ENCODE measurements at places on chromosomes 1 and 21. TPM values are rescaled to one million over a fixed set of nuclear protein-coding genes. Genes with fewer than 3 reads are reported as not detected.

DNA sequence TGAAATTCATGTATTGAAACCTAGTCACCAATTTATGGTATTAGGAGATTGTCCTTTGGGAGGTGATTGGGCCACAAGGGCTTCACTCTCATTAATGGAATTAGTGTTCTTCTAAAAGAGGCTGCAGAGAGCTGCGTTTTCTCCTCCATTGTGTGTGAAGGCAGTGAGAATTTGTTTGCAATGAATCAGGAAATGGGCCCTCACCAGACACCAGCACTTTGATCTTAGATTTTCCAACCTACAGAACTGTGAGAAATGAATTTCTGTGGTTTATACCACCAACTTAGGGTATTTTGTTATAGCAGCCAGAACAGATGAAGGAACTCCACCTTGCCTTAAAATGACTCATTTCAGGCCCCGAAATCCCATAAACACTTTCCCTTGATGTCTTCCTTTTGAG, 544.2 kb downstream of the RWDD3 start:
- DNase-seq, result no peak

- DNase-seq, result no peak
Observed at GRCh38 chr1:150931773-150932172, 5.6 kb downstream of the SETDB1 start.

- no peak for DNase-seq
Observed at GRCh38 chr1:6447818-6448748, 17.9 kb downstream of the TNFRSF25 start.

GRCh38 chr1:183090391-183091006, 67.3 kb downstream of the LAMC1 start:
- no peak for DNase-seq

DNA sequence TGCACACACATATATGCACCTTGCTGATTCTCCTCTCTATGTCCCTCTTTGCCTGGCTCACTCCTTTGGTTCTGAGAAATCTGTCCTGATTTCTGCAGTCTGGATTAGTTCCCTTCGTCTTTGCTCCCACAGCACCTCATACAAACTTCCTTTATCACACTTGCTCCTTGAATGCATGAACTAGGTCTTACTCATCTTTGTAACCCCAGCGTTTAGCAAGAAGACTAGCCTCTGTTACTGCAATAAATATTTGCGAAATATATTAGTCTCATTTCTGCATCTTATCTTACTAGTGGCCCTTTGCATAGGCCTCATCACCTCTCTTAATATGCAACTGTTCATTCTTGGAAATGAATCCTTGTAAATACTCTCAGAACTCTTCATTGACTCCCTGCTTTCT, 11.4 kb downstream of the SMYD2 start:
- DNase-seq, result no peak

DNA sequence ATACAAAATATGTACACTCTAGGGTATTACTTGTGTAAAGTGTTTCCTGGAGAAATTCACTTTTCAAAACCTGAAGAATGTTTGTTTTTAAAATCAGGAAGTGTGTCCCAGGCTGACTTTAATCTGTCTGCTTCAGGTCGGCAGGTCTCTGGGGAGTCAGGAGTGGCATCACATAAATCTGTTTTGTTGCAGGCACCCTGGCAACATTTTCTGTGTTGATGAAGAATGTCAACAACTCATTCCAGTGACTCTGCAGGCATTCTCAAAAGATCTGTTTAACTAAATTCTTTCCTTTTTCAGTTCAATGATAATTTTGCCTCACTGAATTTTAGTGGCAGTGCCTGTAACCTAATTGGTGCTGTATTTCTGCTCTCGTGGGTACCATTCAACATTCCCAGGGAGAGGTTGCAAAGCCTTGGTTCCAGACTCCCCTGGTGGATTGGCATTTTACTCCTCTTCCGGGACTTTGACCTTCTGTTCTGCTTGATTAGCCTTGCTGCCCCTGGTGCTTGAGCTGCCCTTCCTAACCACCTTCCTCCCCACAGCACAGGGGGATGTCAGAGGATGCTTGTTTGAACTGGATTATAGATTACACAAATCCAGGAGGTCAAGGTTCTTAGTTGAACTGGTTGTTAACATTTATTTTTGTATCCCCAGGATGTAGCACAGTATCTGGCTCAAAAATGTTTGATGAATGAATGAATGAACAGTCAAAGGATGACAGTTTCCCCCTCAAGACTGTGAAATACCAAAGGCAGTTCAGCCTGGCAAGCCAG, 55.4 kb upstream of the LPGAT1 start:
- DNase-seq, result no peak

BNIPL gene
- total RNA-seq, result 1.2 TPM

- DNase-seq, result no peak
Observed at GRCh38 chr1:196689001-196689400, 37.2 kb downstream of the CFH start.

DNA sequence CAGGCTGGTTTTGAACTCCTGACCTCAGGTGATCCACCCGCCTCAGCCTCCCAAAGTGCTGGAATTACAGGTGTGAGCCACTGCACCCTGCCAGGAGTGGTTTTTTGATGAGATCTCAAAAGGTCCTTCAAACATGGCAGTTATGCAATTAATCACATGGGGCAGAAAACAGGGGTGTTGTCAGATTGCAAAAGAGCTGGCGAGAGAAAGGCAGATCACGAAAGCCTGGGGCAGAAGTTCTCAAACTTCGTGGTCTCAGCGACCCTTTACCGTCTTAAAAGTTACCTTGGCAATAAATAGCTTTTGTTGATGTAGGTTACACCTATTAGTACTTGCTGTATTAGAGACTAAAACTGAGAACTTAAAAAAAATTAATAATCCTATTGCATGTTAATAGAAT, 16.1 kb downstream of the CNR2 start:
- no peak for DNase-seq

ECM1 gene
- total RNA-seq, result 3.8 TPM

GRCh38 chr1:244138399-244138798, 87.3 kb downstream of the ZBTB18 start:
- no peak for DNase-seq

DNA sequence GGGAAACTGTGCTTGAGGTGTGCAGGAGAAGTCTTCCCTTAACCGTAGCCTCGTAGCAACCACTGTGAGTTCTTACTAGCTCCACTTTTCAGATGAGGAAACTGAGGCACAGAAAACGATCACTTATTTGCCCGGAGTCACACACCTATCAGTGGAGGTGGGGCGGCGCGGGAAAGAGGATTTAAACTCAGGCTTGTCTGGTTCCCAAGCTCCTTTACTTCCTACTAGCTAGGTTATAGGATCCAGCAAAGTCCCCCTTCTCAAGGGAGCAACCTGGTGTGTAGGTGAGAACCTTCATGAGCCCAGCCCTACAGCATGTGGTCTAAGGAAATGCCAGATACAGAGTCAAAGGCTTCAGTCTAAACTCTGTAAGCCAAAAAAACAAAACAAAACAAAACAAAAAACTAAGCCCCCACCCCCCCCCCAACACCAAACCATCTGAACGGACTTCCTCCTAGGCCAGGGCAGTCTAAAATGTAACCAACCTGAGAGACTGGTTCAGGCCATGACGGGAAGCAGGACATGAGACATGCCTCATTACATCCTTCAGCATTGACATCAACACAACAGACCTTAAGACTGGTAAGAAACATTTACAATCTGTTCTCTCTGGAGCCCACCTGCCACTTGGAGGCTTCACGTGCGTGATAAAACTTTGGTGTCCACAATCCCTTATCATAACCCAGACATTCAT, 709 bp upstream of the FBXO42 start:
- no peak for DNase-seq

IFNAR2 gene
- total RNA-seq, result 60.1 TPM

DNA sequence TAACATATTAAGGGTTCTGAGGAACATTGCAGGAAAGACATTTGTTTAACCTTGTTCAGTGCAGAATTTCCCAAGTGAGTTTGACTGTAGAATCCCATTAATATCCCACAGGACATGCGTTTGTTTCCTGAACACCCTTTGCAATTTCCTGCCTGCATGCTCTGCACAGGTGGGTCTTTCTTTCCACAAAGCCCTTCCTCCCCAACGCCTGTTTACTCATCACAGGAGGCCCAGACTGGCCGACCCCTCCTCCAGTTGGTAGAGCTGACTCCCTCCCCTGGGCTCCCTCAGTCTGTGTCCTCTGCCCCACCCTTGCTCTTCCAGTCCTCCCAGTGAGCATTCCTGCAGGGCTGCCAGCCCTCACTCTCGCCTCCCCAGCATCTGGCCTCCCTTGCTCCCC, 47.5 kb upstream of the CTPS1 start:
- DNase-seq, result no peak
